ENCODE measurements at places on chromosomes 4 and X.

DNA sequence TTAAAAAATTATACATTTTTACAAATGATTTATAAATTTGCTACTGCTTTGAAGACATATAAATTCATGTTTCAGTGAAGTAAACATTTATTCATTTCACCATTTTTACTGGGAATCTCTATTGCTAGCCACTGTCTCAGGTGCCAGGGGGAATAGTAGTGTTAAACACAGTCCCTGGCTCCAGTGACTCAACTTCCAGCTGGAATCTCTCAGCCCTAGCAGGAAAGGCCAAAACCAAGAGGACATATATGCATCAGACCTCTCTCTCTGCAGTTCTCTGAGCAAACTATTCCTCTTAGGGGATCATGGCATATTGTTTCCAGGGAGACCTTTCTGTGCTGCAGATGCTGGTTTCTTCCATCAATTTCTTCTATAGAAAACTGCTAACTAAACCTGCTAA lies 1009.0 kb upstream of the LCORL start:
- DNase-seq, result no peak

- no peak for DNase-seq
These were observed 80.9 kb downstream of the CNGA2 start for GRCh38 chrX:151815398-151815797.

DNA sequence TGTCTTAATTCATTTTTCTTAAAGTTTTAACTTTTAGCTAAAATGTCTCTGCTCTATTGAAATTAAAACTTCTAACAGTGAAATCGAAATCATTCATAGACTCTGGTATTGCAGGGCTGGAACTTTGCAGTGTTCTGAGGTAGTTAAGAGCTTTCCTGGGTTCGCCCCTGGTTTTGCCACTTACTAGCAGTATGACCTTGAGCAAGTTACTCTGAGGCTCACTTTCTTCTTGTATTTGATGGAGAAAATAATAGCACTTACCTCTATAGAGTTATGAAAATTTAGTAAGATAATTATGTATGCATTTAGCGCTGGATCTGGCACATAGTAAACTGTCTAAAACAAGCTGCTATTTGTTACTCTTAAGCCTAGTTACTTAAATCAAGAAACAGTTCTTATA lies 1.7 kb downstream of the SLAIN2 start:
- no peak for DNase-seq

DNA sequence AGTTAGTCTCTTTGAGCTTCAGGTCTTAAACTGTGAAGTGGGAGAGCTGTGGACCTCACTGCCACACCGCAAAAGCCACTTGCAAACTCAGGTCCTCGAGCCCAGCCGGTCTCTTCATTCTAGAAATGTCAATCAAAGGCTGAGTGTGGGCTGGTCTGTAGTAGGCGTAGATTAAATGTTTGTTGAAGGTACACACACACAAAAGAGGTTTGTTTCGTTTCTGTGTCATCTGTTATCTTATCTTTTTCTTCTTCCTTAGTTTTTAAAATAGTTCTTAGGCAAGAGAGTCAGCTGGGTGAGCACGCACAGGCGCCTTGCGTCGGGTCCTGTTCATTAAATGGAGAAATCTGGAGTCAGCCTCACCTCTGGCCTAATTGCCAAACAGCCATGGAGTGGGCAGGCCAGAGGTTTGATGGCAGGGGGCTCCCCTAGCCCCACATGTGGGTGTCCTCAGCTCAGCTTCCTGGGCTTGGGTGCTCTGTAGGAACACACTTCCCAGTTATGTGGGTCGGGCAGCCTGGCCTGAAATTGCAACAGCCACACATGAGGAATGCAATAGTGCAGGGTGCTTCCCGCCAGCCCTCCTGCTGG lies 836 bp upstream of the PSAPL1 start:
- DNase-seq, result no peak

- DNase-seq, result no peak
These were observed 6.2 kb upstream of the FHDC1 start for GRCh38 chr4:152929888-152930287.

DNA sequence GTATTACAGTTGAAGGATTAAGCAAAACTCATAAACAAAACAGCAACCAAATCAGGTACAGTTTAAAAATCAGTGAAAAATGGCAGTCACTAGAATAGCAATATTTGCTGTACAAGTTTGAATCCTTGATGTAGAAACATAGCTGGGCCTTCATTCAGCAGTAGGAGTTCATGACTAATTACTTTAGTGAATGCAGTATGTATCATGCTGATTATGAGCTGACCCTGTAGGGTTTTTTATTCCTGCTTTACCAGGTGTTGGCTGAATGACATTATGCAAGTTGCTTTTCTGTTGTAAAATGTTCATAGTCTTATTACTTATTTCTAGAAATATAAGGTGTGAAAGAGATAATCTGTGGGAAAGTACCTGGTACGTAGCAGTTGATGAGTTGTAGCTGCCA lies 179.6 kb downstream of the CCSER1 start:
- no peak for DNase-seq

DNA sequence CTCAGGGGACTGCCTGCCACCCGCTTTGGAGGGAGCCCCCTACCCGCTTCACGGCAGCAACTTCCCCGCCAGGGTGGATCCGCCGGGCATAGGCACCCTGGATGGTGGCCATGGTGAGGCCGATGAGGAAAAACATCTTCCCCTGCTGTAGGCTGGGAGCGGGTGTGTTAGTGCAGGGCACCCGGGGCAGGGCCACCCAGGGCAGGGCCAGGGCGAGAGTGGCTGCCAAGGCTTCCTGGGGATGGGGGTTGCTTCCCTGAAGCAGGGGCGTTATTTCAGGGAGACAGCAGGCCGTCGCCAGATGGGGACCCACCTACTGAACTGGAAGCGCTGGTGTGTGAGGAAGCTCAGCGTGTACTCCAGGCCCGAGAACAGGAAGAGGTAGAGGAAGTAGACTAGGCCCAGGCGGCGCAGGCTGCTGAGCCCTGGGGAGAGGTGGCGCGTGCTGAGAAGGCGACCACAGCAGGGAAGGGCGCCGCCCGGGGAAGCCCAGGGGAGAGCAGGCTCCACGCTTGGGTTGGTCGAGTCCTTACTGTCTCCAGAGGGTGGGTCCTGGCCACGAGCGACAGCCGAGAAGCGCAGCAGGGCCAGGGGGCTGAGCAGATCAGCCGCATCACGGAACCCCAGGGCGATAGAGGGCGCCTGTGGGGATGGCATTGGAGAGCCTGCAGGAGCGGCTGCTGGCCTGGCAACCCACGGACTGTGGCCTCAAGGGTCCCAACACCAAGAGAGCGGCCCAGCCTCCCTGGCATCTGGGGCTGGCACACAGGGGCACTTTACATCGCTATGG lies 31.5 kb downstream of the NOP14 start:
- DNase-seq, result no peak
